ENCODE measurements at places on chromosomes 7 and 10.

DNA sequence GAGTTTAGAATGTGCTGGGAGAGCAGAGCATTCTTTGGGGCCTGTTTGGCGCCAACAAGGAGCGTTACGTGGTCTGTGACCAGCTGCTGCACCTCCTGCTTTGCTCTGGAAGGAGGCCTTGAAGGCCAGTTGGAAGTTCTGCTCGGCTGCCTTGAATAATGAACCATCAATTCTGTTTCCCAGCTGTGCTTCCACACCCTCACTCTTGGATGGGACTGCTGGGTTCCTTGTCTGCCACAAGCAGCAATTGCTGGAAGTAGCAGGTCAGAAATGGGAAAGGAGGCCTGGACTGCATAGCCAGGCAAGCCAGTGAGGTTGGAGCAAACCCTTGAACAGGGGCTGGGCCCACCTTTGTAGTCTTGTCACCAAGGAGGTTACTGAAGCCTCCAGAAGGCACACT lies 86.6 kb upstream of the INSYN2A start:
- no peak for DNase-seq

DNA sequence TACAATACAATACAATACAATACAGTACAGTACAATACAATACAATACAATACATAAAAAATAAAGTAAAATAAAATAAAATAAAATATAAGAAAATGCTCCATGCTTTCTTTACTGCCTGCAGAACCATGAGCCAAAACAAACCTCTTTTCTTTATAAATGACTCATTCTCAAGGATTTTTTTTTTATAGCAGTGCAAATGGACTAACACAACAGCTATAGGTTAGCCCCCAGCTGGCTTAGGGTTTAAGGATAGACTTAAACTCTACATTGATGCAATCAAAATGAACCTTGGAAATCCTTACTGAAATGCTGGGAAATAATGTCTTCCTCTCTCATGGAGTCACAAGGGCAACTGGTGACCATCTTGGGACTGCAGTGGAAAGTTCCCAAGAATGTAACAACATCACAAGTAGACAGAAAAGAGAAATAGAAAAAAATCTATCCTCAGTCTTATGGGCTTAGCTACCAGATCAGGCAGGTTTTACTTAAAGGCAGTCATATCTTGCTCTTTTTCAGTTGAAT lies 348.9 kb downstream of the ARL4A start:
- no peak for DNase-seq

DNA sequence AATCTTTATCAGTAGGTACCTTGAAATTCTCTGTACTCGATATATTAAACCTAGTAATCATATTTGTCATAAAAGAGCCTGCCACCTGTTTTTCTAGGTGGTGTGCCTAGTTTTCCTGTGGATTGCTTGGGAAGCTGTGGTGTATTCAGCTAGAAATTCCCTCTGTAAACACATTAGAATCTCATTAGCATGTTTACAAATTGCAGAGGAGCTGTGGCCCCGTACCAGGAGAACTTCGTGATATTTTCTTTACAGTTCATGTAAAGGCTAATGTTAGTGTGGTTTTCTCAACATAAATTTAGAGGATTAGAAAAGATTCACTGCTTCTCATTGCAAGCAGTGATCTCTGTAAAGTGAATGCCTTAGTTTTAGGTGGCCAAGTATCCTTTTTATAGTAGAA lies 144.7 kb downstream of the CCSER2 start:
- no peak for DNase-seq

- no peak for DNase-seq
Observed at GRCh38 chr7:106327538-106328481, 43.0 kb upstream of the NAMPT start.

DNA sequence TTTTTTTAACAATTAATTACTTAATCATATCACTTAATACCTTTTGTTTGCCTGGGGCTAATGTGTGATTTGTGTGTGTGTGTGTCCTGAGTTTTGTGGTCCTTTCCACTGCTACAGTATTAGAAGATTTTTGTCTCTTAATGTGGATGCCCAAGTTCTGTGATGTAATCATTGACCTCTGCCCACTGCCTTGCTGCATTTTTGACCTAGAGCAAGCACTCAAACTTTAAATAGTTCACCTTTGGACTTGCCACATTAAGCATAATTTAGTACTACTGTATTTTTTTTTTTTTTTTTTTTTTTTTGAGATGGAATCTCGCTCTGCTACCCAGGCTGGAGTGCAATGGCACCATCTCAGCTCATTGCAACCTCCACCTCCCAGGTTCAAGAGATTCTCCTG lies 52.7 kb downstream of the VCL start:
- no peak for DNase-seq

GRCh38 chr7:100863406-100863950 lies 3.7 kb upstream of the TRIP6 start:
- no peak for DNase-seq

GRCh38 chr10:78405231-78405630 lies 371.6 kb downstream of the RPS24 start:
- no peak for DNase-seq

GRCh38 chr7:125059861-125060456 lies 130.3 kb upstream of the POT1 start:
- no peak for DNase-seq

DNA sequence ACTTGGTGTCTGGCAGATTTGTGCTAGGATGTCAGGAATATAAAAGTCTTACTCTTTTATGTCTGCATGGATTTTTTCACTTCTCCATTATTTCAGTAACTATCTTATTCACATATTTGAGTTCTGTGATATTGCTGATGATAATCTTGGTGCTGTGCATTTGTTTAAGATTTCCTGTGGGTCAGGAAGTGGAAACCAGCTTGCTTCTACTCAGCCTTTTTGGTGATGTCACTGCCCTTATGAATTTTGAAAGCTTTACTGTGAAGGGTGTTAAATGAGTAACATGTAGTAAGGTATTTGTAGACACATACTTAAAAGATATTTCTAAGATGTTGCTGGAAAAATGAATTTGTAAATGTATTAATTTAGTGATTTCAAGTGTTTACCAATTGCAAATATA lies 69.5 kb upstream of the VOPP1 start:
- no peak for DNase-seq

DNA sequence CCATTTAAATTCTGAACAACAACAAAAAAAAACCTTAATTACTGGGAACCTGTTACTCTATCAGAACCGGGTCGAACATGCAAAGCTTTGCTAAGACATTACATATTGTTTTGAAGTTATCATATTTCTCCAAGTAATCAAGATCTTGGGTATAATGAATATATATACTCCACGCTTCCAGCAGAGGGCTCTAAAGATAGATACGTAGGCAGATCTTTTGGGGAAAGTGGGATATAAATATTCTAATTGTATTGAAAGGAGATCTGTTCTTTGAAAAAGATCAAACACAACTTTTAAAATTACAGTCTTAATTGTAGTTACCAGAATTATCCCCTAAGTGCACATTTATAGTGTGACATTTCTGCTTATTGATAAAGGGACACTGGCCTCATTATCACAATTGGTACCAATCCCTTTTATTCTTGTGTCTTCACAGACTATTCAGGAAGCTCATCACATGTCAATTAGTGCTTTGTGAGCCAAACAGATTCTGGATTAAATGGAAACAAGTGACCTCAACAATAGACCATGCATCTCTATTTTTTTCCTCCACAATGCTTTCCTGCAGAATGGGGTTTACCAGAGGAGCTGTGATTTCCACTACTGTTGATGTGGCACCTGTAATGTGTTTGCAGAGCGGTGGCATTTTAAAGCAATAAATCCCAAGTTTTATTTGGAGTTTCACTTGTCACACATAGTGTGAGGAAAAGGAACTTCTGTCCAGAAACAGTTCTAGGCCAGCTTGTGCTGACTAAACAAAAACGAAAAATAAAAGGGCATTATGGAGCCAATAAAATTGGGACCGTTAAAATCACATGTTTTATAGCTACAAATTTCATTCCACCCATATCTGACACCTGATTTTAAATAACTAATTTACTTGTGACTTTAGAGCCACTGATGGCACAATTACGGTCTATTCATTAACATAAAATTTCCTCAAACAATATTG lies 122.4 kb downstream of the CTTNBP2 start:
- DNase-seq: no peak

DNA sequence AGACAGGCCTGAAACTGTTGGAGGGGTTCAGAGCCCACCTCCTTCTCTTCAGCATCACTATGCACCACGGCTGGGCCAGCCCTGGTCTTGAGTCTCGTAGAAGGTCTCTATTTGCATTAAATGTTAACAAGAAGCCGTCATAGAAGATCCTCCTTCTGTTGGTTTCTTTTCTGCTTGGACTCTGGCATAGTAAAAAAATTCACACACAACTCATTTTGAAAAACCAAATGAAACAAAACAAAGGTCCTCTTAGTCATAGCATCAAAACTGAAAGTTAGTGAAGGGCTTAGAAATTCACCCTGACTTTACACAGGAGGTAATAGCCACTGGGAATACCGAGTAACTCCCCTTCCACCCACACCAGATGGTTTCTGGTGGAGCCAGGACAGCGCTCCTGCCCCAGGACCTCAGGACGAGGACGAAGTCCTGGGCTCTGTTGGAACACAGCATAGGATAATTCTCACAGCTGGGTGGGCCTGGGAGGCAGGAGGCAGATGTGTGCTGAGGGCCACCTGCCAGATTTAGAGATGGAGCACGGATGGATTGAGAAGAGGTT lies 248.4 kb upstream of the KLF6 start:
- DNase-seq: no peak

DNA sequence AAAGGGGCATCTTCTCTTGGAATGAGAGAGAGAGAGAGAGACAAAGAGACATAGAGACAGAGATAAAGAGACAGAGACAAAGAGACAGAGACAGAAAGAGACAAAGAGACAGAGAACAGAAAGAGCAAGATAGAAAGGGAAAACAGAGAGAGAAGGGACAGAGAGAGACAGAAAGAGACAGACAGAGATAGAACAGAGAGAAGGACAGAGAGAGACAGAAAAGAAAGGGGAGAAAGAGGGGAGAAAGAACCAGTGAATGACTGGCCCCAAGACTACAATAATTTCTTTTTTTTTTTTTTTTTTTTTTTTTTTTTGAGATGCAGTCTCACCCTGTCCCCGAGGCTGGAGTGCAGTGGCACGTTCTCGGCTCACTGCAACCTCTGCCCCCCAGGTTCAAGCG lies 7.6 kb downstream of the TMEM130 start:
- no peak for DNase-seq

DNA sequence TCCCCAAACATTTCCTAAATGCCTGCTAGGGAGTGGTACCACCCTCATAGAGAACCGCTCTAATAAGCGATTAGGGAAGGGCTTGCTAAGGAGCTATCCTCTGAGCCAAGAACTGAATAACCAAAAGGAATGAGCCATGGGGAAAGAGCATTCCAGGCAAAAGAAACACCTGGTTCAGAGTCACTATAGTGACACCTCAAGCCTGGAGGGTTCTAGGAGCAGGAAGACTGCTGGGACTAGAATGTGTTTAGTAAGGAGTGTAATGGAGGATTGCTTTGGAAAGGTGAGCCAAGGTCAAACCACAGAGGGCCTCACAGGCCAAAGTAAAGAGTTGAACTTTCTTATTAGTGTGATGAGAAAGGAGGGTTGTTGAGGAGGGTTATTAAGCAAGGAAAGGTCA lies 38.7 kb upstream of the NRBF2 start:
- DNase-seq: no peak

GRCh38 chr7:67487316-67487715 lies 490.7 kb downstream of the TYW1 start:
- DNase-seq: no peak

- DNase-seq: no peak
Observed at GRCh38 chr10:65358565-65358964, 1567.3 kb upstream of the LRRTM3 start.

DNA sequence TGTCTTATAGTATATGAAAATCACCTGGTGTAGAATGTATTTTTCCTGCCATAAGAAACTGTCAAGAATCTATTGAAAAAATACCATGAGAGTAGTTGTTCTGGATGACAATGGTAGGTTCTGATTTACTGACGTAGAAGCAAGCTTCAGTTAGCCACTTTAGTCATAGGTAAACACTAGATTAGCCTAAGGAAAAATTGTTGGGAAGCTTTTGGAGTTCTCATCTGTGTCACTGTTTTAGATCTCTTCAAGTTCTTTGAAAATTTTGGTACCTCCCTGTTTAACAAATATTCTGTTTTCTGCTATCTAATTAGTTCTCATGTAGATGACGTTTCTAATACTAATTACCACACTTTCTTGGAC lies 131.8 kb downstream of the ADK start:
- no peak for DNase-seq

DNA sequence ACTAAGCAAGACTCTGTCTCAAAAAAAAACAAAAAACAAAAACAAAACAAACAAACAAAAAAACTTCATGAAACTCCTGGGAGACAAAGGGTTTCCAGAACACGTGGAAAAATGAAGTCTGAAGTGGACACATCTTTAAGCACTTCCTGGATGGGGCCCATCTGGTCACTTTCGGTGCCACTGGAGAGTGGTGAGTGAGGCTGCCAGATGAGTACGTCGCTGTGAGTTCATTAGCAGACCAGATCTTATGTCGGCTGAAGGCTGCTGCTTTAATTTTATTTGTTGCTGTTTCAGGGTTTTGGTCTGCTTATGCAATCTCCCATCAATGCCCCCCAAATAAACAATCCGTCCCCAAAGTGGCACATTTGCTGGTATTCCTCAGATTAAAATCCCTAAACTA lies 64.4 kb downstream of the NPTX2 start:
- DNase-seq: no peak

DNA sequence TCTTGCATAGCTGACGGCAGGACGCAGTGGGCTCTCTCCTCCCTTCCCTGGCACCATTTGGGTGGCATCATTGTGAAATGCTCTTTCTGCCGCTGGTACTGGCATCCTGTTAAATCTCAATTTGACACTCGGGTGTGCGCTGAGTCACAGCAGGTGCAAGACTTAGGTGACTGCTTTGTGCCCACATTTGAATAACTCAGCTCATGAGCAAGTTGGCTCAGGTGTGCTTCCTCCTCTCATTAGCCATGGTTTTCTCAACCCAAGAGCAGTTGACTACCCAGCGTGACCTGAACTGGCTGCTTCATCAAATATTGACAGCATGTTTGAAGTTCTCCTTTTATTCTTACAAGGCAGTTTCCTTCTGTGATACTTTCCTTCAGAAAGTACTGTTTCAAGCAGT lies 24.6 kb upstream of the NFE2L3 start:
- DNase-seq: no peak

DNA sequence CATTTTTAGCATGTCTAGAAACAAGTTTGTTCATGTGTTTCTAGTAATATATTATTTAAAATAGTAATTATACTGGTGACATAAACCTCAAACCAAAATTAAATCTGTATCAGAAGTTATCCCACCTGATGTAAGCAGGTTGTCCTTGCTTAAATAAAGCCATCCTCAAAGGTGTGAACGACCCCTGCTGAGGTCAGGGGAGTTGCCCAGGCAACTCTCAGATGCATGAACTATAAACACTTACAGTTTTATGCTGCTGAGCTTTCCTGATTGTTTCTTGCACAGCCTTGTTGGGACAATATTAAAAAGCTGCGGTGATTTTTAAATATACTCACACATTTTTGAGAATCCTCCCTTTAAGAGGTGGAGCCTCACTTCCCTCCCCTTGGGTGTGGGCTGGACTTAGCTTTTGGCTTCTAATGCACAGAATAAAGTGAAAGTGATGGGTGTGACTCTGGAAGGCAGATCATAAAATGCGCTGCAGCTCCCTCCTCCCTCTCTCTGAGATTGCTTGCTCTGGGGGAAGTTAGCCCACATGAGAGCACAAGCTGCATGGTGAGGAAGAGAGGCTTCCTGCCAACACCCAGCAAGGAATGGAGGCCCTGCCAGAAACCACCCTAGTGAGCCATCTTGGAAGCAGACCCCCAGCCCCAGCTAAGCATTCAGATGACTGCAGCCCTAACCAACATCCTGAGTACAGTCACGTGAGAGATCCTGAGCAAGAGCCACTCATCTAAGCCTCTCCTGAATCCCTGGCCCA lies 152.7 kb downstream of the SKIDA1 start:
- no peak for DNase-seq

Data from nucleus accumbens (tissue), 56 donors.